ENCODE measurements at places on chromosomes 2 and 18. TPM values are rescaled to one million over a fixed set of nuclear protein-coding genes. Genes with fewer than 3 reads are reported as not detected.

- H3K36me3 ChIP-seq = no peaks in the 10 kb centered on the region
- no peaks in the 10 kb centered on the region for H3K27me3 ChIP-seq
- no peak for DNase-seq
- H3K4me1 ChIP-seq = peaks cover 34% of the 10 kb centered on the region
- no peak overlapping the region for H3K27ac ChIP-seq
- no peak overlapping the region for H3K4me3 ChIP-seq
Observed at GRCh38 chr2:85988914-85989270, 100.1 kb upstream of the ST3GAL5 start.

GRCh38 chr2:106057206-106057605, 136.9 kb downstream of the UXS1 start:
- no peak overlapping the region for H3K4me3 ChIP-seq
- no peak for DNase-seq
- H3K27ac ChIP-seq = no peak overlapping the region
- H3K27me3 ChIP-seq = no peaks in the 10 kb centered on the region
- H3K4me1 ChIP-seq = peaks cover 12% of the 10 kb centered on the region
- H3K36me3 ChIP-seq = no peaks in the 10 kb centered on the region

DNA sequence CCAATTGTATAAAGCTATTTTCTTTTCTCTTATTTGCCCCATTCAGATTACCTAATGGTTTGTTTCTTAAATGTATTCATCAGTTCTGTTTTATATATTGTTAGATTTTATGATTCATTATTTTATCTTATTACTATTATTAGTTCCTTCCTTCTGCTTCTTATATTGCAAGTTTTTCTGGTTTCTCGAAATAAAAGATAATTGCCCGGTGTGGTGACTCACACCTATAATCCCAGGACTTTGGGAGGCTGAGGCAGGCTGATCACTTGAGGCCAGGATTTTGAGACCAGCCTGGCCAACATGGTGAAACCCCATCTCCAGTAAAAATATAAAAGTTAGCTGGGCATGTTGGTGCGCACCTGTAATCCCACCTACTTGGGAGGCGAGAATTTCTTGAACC, 37.8 kb downstream of the ANTXR1 start:
- H3K4me1 ChIP-seq = no peaks in the 10 kb centered on the region
- H3K4me3 ChIP-seq = no peak overlapping the region
- DNase-seq = no peak

DNA sequence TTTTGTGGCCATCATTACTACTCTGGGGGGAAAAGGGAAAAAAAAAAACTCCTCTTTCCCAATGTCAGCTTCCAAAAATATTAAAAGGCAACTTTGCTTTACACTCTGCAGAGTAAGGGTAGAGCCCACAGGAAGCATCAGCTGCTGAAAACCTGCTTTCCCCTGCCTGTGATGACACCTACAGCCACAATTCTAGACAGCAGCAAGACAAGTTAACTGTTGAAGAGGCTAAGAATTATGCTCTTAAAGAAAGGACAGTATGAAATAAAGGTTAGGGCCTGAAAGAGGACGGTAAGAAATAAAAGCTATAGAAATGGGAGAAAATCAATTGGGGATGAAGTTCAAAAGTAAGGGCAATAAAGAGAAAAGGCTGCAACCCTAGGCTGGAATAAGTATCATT, 3.0 kb downstream of the PDE11A start:
- peaks cover 20% of the 10 kb centered on the region for H3K27me3 ChIP-seq
- H3K4me3 ChIP-seq = no peak overlapping the region
- no peaks in the 10 kb centered on the region for H3K36me3 ChIP-seq
- H3K4me1 ChIP-seq = peaks cover 11% of the 10 kb centered on the region
- H3K27ac ChIP-seq = no peak overlapping the region

GRCh38 chr2:199742884-199743283, 108.1 kb downstream of the FTCDNL1 start:
- H3K4me3 ChIP-seq = no peak overlapping the region
- H3K36me3 ChIP-seq = no peaks in the 10 kb centered on the region
- DNase-seq = no peak

DNA sequence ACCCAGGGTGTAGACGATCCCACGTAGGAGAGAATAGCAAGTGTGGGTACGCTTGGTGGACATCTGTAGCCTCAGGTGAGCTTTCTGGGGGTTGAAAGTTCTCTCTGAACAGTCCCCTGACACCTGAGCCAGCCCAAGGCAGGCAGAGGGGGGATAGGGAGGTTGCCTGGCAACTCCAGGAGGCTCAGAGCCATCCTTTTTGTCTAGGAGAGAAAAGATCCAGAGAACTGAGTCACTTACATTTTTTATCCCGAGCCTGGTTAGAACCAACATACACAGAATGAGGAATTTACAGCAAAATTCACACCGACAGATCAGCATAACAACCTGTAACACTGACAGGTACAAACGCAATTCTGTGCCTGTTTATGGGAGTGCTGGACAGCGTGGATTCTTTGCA, 113.2 kb downstream of the SH3BP4 start:
- peaks cover 7% of the 10 kb centered on the region for H3K4me1 ChIP-seq
- no peaks in the 10 kb centered on the region for H3K27me3 ChIP-seq
- no peak overlapping the region for H3K4me3 ChIP-seq

DNA sequence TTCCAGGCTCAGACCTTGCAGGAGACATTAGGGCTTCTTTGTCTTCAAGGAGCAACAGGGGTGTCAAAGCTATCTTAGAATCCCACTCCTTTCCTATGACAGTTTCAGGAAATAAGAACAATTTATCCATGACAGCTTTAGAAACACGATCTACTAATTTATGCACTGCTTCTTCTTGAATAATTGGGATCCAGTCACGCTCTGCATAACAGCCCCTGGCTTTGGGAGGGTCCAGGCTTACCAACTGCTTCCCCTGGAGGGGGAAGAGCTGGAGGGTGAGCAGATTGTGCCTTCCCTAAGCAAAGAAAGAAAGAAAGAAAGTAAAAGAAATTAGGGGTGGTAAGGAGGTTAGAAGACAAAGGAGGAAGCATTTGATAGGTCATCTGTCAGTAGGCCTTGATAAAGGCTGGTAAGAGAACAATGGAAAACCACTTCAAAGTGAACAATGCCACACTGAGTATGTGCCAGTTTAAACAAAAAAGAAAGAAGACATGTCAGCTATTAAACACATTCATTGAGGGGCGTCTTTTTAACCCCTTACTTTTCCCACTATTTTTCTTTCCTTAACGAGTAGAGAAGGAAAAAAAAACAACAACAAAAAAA, 327.6 kb downstream of the DCC start:
- no peak for DNase-seq
- no peaks in the 10 kb centered on the region for H3K27me3 ChIP-seq
- H3K27ac ChIP-seq = no peak overlapping the region
- no peak overlapping the region for H3K4me3 ChIP-seq
- no peaks in the 10 kb centered on the region for H3K4me1 ChIP-seq
- H3K36me3 ChIP-seq = no peaks in the 10 kb centered on the region

GRCh38 chr2:233428438-233428837, 74.1 kb downstream of the DGKD start:
- H3K4me1 ChIP-seq = peaks cover 26% of the 10 kb centered on the region
- no peaks in the 10 kb centered on the region for H3K27me3 ChIP-seq
- DNase-seq = no peak
- no peak overlapping the region for H3K4me3 ChIP-seq
- peaks cover 6% of the 10 kb centered on the region for H3K36me3 ChIP-seq
- H3K27ac ChIP-seq = no peak overlapping the region

DNA sequence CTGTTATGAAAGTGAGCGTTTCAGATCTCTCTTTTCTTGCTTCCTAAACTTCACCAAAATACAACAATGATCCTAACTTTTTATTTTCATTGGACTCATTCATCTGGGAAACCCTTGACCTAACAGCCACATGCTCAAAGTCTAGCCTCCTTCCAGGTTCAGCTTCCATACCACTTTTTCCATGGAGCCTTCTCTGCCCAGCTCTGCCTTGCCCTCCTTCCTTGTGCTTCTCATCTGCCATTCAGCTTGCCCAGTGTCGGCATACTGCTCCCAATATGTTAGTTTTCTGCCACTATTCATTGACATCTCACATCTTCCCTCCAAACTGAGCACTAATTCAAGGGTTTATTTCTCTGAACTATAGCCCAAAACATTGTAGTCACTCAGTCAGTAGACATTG, 214.7 kb downstream of the RAD51AP2 start:
- no peaks in the 10 kb centered on the region for H3K36me3 ChIP-seq
- H3K27ac ChIP-seq = no peak overlapping the region
- H3K27me3 ChIP-seq = no peaks in the 10 kb centered on the region
- DNase-seq = no peak
- H3K4me3 ChIP-seq = no peak overlapping the region
- peaks cover 3% of the 10 kb centered on the region for H3K4me1 ChIP-seq

DNA sequence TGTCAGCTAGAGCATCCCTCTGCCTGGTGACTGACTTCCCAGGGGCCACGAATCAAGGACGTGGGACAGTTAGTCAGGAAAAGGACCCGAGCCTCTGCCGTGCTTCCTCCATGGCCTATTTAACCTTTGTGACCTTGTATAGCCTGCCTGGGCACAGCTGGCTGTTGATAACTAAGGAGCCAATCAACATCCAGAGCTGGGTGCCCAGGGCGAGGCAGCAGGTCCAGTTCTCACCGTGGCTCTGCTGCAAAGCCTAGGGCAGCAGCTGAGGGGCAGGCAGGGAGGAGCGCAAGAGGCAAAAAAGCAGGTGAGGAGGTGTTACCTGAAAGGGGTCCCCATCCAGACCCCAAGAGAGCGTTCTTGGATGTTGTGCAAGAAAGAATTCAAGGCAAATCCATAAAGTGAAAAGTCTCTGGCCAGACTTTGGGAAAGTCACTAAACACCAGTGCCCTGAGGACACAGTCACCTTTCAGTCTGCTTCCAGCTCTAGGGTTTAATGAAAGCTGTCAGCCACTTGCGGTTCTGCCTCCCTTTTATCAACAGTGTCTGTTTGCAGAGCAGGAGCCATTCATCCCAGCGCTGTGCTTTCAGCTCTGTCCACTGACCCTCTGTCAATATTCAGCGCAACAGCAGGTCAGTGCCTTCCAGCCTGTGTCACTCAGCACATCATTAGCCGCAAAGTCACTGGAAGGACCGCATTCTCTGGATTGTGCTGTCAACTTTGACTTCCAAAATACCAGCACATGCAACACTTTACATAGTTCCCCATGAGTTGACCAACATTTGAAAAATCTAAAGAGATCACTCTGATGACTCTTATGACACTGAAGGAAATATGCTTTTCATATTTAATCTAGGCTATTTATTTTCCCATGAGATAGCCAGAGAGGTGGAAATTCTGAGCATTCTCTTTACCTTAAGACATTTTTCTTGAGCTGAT, 38.6 kb upstream of the ASAP2 start:
- H3K4me3 ChIP-seq = no peak overlapping the region
- H3K27ac ChIP-seq = no peak overlapping the region
- peaks cover 4% of the 10 kb centered on the region for H3K4me1 ChIP-seq
- H3K36me3 ChIP-seq = no peaks in the 10 kb centered on the region
- no peaks in the 10 kb centered on the region for H3K27me3 ChIP-seq

GRCh38 chr2:46504685-46505471, 25.5 kb downstream of the TMEM247 start:
- H3K4me3 ChIP-seq = no peak overlapping the region
- no peaks in the 10 kb centered on the region for H3K27me3 ChIP-seq
- DNase-seq = no peak
- H3K27ac ChIP-seq = no peak overlapping the region

- peaks cover 77% of the 10 kb centered on the region for H3K27me3 ChIP-seq
- no peak overlapping the region for H3K4me3 ChIP-seq
- DNase-seq = no peak
- no peaks in the 10 kb centered on the region for H3K36me3 ChIP-seq
Observed at GRCh38 chr18:59265974-59266369, 7.3 kb downstream of the RAX start.

IL36B gene
- not detected for polyA plus RNA-seq

ANKRD23 gene
- polyA plus RNA-seq = 5.5 TPM

ACMSD gene
- polyA plus RNA-seq = 0.35 TPM

MAP2 gene
- 5.4 TPM for polyA plus RNA-seq

Data from muscle of leg (tissue), 16 donors.